ENCODE measurements at places on chromosomes 16 and 17.

GRCh38 chr17:8222380-8222629 lies 11.9 kb upstream of the AURKB start:
- peak; percentile 86 for DNase-seq
- peak overlapping the region; percentile 96 for H3K4me3 ChIP-seq
- H3K36me3 ChIP-seq: peaks cover 26% of the 10 kb centered on the region
- H3K27me3 ChIP-seq: peaks cover 15% of the 10 kb centered on the region
- H3K4me1 ChIP-seq: peaks cover 37% of the 10 kb centered on the region

GRCh38 chr16:84847564-84848355 lies 28.0 kb downstream of the CRISPLD2 start:
- H3K36me3 ChIP-seq: no peaks in the 10 kb centered on the region
- no peaks in the 10 kb centered on the region for H3K4me1 ChIP-seq
- peaks cover 5% of the 10 kb centered on the region for H3K27me3 ChIP-seq
- no peak overlapping the region for H3K4me3 ChIP-seq
- DNase-seq: no peak
- no peak overlapping the region for H3K27ac ChIP-seq

DNA sequence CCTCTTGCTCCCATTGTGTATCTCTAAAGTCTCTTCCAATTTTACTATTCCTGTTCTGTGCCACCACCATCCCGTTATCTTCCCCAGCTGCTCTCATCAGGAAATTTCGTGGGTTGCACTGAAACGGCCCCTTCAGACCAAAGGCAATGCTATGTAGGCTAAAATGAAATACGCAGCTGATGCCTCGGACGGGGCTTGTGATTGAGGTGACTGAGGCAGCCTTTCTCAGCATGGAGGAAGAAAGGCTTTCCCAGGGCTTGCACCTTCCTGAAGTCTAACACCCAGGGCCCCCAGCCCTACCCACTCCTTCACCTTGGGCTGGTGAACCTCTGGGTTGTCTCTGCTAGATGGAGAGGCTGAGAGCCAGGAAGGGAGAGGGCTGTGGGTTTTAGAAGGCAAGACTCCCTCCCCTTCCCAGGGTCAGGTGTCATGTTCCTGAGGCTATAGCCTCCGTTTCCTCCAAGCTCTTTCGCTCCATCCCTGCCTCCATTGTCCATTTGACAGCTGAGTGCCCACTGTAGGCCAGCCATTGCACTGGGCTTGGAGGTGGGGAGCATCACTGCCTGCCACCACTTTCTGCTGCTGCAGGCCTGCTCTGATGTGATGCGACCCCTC lies 7.8 kb downstream of the CCDC200 start:
- no peak for DNase-seq
- H3K4me3 ChIP-seq: no peak overlapping the region
- H3K36me3 ChIP-seq: peaks cover 13% of the 10 kb centered on the region
- H3K27me3 ChIP-seq: no peaks in the 10 kb centered on the region
- H3K4me1 ChIP-seq: peaks cover 27% of the 10 kb centered on the region

- no peak for DNase-seq
- peak overlapping the region; percentile 97 for H3K27ac ChIP-seq
- peaks cover 70% of the 10 kb centered on the region for H3K4me1 ChIP-seq
- no peaks in the 10 kb centered on the region for H3K27me3 ChIP-seq
- no peaks in the 10 kb centered on the region for H3K36me3 ChIP-seq
Measured at GRCh38 chr17:17693253-17694168, 12.3 kb downstream of the RAI1 start.

Data from activated naive CD4-positive, alpha-beta T cell treated with anti-CD3 and anti-CD28 coated beads for 36 hours (primary cell).